ENCODE measurements at places on chromosomes 1 and 21. TPM values are rescaled to one million over a fixed set of nuclear protein-coding genes. Genes with fewer than 3 reads are reported as not detected.

IL20 gene
- total RNA-seq = not detected

EDARADD gene
- not detected for total RNA-seq

SMIM12 gene
- total RNA-seq = 41.2 TPM

NBPF20 gene
- total RNA-seq = 6.5 TPM

TNNT2 gene
- total RNA-seq = not detected

HJV gene
- total RNA-seq = not detected

PSMG1 gene
- 123 TPM for total RNA-seq

EFNA4 gene
- 10.1 TPM for total RNA-seq

RAVER2 gene
- total RNA-seq = 0.08 TPM

CFAP45 gene
- total RNA-seq = 0.63 TPM

C1orf185 gene
- total RNA-seq = not detected

CACNA1S gene
- total RNA-seq = not detected

FCRL5 gene
- 44.8 TPM for total RNA-seq

VHLL gene
- not detected for total RNA-seq

KCNN3 gene
- total RNA-seq = 50.8 TPM

SEC16B gene
- total RNA-seq = not detected

ADGRB2 gene
- 11.4 TPM for total RNA-seq

FCGR1A gene
- not detected for total RNA-seq

MR1 gene
- total RNA-seq = 15.8 TPM

RABIF gene
- total RNA-seq = 7.8 TPM

FYB2 gene
- not detected for total RNA-seq

TCEANC2 gene
- 9.5 TPM for total RNA-seq

SLC9C2 gene
- not detected for total RNA-seq

CYYR1 gene
- not detected for total RNA-seq

CFAP57 gene
- 0.26 TPM for total RNA-seq

CDCA8 gene
- total RNA-seq = 111 TPM

SESN2 gene
- total RNA-seq = 41.2 TPM

TMEM125 gene
- 0.44 TPM for total RNA-seq

SLC6A17 gene
- not detected for total RNA-seq

CELA3B gene
- not detected for total RNA-seq

LCE1B gene
- not detected for total RNA-seq

SPATA21 gene
- total RNA-seq = 0.40 TPM

PM20D1 gene
- not detected for total RNA-seq

BARHL2 gene
- total RNA-seq = not detected

UTS2 gene
- not detected for total RNA-seq

IGSF5 gene
- total RNA-seq = not detected

All from OCI-LY7 (cell line).